Non-pigmented ciliary epithelial cell (primary cell): ENCODE measurements at places on chromosomes 4 and X.

- DNase-seq = no peak
These were observed 7.3 kb upstream of the MPC1L start for GRCh38 chrX:40615976-40616375.

DNA sequence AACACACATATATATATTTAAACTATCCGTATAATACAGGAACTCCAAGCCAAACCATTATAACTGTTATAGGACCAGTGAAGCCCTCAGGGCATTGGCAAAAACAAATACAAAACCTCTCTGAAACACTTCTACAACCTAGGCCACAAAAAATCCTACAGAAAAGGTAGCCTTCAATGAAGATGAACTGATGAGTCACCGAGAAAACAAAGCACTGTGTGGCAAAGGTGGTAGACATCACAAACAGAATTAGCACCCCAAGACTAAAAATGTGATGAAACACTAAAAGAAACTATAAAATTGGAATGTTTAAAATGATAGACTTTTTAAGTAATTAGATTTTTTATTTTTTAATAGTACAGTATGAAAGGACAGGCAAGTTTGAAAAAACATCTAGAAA lies 5.5 kb upstream of the HSPA4L start:
- DNase-seq = no peak

DNA sequence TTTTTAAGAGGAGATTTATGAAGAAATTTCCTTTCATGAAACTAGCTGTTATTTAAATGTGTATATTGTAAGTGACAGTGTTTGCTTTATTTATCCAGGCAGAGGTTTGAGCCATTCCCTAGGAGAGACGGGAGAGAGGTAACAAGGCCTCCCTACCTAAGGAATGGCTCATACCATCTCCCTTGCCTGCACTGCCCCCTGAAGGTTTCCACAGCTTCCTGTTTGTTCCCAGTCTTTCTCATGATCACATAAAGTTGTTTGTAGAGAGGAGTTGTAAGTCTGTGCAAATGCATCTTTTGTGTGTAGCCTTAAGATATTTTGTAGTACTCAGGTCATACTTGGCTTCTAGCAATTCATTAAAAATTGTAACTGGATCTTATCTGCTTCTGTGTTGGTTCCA lies 1504.5 kb upstream of the PCDH10 start:
- peak; percentile 17 for DNase-seq

DNA sequence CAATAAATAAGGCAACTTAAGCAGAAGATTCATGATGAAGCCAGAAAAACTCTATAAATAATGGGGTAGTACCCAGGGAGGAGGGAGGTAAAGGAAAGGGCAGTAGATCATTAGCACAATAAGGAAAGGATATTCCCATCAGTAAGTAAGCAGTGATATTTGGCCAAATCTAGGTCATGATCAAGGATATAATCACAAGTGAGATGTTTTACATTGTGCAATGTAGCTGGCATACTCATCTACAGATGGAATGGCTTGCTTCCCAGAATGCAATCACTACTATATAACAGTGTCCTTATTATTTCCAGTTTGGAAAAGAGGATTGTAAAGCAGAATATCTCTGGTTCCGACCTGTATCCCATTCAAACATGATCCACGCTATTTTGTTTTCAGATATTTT lies 483.4 kb downstream of the RPA4 start:
- DNase-seq = no peak

- DNase-seq = no peak
These were observed 18.6 kb downstream of the FGFRL1 start for GRCh38 chr4:1030031-1030430.

- no peak for DNase-seq
These were observed 87.9 kb upstream of the WDR1 start for GRCh38 chr4:10204401-10205058.

DNA sequence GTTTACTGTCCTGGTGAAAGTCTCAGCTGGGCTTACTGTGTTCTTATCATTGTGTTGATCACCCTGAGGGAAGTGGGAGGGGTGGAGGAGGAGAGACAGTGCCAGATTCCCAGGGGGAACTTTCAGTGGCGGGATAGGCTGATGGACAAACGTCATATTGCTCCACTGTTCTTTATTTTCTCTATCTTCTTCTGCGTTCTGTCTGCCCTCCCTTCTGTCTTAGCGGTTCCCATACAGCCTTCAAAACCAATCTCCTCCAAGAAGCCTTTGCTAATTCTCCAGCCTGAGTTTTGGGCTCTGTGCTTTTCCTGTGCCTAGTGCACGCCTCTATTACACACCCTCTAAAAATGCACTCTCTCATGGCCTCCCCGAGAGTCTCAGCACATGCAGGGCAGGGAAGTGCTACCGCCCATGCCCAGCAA lies 448.7 kb upstream of the FAT1 start:
- no peak for DNase-seq

DNA sequence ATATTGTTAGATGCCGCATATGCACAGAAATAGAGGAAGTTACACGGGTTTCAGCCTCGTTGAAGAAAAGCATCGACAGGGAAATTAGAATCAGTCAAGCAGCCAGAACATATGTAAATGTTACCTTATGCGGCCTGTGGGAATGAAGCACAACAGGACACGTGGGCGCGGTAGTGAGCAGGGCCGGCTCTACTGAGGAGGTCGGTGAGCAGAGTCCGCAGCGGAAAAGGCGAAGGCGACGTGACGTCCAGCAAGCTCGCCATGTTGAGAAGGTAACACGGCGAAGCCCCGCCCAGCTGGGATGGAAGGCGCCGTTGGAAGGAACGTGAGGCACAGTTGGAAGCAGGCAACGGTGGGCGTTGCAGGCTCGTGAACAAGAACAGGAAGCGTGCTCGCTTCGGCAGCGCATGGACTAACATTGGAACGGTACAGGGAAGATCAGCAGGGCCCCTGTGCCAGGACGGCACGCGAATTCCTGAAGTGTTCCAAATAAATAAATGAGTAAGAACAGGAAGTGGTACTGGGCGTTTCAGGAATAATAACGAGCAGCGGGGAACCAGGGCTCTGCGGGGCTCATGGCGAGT lies 54.6 kb downstream of the MTNR1A start:
- no peak for DNase-seq
